Bronchial epithelial cell (primary cell): ENCODE measurements at places on chromosomes 4 and X. TPM values are rescaled to one million over a fixed set of nuclear protein-coding genes. Genes with fewer than 3 reads are reported as not detected.

DNA sequence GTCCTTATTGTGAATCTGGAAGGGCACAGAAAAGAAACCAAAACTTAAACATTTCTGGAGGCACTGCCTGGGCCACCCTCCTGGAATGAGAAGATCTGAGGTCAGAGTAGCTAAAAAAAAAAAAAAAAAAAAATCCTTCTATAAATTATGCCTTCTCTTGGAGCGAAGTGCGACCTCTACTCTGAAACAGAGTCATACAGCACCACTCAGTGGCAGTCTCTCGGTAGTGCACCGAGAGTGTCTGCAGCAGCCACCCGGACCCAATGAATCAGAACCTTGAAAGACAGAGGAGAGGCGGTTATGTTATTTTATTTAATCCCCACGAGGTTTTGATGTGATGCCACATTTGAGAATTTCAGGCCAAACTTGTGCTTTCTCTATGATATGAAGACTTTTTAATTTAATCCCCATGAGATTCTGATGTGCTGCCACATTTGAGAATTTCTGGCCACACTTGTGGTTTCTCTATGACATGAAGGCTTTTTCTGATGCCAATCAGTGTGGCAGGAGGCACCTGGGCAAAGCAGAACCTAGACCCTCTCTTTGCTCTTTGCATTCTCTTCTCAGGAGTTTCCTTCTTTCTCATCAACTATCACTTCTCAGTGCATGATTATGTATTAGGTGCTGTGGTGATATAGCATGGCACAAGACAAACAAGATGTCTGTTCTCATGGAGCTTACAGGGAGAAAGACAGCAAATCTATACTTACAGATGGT, 5.6 kb upstream of the CT47C1 start:
- peak; percentile 46 for DNase-seq

GRCh38 chr4:137866671-137867070, 334.4 kb upstream of the PCDH18 start:
- DNase-seq = no peak

DNA sequence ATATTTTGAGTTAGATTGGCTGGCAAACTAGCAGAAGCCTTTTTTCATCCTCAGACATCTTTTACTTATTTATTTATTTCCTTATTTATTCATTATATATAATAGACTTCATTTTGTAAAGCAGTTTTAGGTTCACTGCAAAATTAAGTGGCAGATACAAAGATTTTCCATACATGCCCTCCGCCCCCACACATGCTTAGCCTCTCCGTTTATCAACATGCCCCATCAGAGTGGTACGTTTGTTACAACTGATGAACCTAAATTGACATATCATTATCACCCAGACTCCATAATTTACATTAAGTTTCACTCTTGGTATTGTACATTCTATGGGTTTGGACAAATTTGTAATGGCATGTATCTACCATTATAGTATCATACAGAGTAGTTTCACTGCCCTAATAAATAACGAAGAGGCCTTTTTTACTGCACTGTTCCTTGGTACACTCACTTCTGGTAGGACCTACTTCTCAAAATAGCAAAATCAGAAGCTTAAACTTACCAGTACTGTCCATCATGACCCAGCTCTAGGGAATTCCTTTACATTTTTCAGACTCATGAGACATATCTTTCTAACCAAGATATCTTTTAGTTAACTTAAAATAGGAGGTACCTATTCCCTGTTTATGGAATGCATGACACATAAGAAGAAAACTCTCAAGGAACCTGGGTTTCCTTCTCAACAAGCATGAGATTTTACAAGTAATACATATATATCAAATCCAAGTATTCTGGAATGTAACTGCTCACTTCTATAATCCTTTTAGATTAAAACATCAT, 4.8 kb upstream of the TMPRSS11B start:
- DNase-seq = peak; percentile 34

DNA sequence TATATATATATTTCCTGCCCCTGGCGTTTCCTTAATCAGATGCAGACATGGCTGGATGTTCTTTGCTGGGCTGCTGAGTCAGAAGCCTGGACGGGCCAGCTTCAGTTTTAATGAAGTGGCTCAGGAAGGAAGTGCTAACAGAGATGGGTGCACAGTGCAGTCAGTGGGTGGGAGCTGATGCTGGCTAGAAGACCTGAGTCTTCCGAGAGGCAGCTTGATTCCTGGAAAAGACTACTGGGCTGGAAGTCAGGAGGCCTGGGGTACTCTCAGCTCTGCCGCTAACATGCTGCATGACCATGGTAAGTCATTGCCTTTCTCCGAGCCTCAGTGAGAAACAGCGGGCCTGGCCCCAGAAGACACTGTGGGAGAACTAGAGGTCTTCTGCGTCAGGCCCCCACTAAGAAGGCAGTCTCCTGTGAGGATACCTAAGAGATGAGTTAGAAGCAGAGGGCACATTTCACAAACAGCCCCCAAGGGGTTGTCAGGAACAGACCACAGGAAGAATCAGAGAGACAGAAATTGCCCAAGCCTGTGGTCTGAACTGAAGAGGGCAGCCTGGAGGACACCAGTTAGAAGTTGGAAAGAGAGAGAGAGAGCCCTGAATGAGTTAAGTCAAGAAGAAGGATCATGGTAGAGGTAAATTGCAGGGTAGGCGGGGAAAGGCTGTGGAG, 8.3 kb upstream of the CD40LG start:
- peak; percentile 1 for DNase-seq

GRCh38 chrX:101136235-101136634, 38.2 kb downstream of the CENPI start:
- DNase-seq = peak; percentile 60

DNA sequence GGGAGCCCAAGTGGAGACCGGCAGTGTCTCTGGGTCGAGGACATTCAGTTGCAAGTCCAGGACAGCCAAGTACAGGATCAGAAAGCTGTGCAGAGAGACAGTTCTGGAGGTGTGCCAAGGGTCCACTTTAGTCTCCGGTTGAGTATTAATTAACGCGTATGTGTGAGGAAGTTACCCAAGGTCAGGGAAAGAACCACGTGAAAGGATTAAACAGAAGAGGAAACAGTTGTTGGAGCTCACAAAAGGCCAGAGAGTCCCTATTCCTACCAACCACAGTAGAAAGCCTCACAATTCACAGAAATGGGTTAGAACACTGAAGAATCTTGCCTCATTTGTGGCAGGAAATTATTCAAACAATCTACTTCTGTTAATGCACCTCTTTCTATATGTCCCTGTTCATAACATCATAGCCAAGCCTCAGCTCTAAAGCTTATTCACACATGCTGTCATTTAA, 17.9 kb upstream of the NSUN7 start:
- no peak for DNase-seq

DNA sequence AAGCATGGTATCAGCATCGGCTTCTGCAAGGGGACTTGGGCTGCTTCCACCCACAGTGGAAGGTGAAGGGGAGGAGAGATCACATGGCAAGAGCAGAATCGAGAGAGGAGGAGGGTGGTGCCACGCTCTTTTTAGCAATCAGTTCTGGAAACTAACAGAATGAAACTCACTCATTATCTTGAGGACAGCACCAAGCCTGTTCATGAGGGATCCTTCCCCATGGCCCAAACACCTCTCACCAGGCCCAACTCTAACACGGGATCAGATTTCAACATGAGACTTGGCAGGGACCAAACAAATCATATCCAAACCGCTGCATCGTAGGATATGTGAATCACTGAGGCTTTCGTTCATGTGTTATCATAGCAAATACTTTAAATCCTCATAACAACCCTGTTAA, 125.5 kb downstream of the GPC3 start:
- DNase-seq = peak; percentile 63

GRCh38 chr4:131427000-131427399, 1722.1 kb upstream of the PCDH10 start:
- peak; percentile 3 for DNase-seq

- no peak for DNase-seq
These were observed 52.3 kb upstream of the LSM6 start for GRCh38 chr4:146123231-146123630.

GRCh38 chr4:189940178-189941004, at the start of gene FRG1:
TSS of gene FRG1 (plus strand) at chr4:189940872. CDS start at chr4:189941010, 138 bp downstream.
- peak; percentile 81 for DNase-seq

GRCh38 chrX:107135049-107135964, 16.7 kb upstream of the RBM41 start:
- DNase-seq = peak; percentile 85

DNA sequence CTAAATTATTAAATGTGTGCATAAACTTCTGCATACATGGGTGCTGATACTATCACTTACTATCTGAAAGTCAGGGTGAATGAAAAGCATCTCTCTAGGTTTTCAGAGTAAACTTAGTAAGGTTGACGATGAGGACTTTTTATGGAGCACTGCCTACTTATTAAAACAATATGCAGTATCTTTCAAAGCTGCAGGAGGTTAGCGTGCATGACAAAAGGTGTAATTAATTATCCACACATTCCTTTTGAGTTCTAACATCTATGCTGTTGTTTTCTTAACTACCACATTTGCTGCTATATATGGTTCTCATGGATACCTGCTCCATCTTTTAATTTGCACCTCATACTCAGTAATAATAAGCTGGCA, 256.2 kb downstream of the FSTL5 start:
- DNase-seq = no peak

GRCh38 chrX:149495573-149496071, 9.5 kb downstream of the IDS start:
- peak; percentile 91 for DNase-seq

- DNase-seq = no peak
These were observed 2102.3 kb upstream of the AGA start for GRCh38 chr4:179544496-179544895.

GRCh38 chr4:153064571-153064970, 128.4 kb downstream of the FHDC1 start:
- no peak for DNase-seq

- no peak for DNase-seq
These were observed 50.8 kb downstream of the DTHD1 start for GRCh38 chr4:36332023-36332781.

- DNase-seq = no peak
These were observed 78.6 kb upstream of the RAI2 start for GRCh38 chrX:17939724-17940123.

- no peak for DNase-seq
These were observed 15.3 kb downstream of the MID2 start for GRCh38 chrX:107840971-107841370.

The GIMD1 gene
- total RNA-seq = not detected in 2 replicates

The HTRA3 gene
- total RNA-seq = under 0.01 and 0.26 TPM in 2 replicates

The BDH2 gene
- total RNA-seq = 15.8 and 16.6 TPM in 2 replicates

The CPE gene
- total RNA-seq = 24.0 and 48.3 TPM in 2 replicates

The NPY2R gene
- total RNA-seq = not detected in 2 replicates

The HGFAC gene
- total RNA-seq = not detected in 2 replicates

The AFF2 gene
- total RNA-seq = under 0.01 and 0.26 TPM in 2 replicates

The NLRP2B gene
- not detected in 2 replicates for total RNA-seq

The SUPT20HL2 gene
- total RNA-seq = not detected in 2 replicates

The GATA1 gene
- total RNA-seq = not detected in 2 replicates

The GYPE gene
- total RNA-seq = not detected in 2 replicates

The USP53 gene
- total RNA-seq = 26.6 and 30.1 TPM in 2 replicates

The SLITRK4 gene
- total RNA-seq = under 0.01 TPM in 2 replicates

The P2RY8 gene
- total RNA-seq = not detected in 2 replicates

The FAM193A gene
- 6.6 and 7.6 TPM in 2 replicates for total RNA-seq

The AMTN gene
- total RNA-seq = 0.38 and 0.79 TPM in 2 replicates

The GLA gene
- total RNA-seq = 9.0 and 15.0 TPM in 2 replicates

The ITGB1BP2 gene
- total RNA-seq = 1.1 and 2.4 TPM in 2 replicates
